ENCODE measurements at places on chromosomes 2 and 18.
A peak's percentile ranks its signal among the peaks of the same experiment; 100 is the strongest.

GRCh38 chr2:236861944-236862343 is 223.7 kb upstream of the COPS8 start:
- no peak for DNase-seq
- H3K4me1 ChIP-seq, result peaks cover 3% of the 10 kb centered on the region
- H3K36me3 ChIP-seq, result no peaks in the 10 kb centered on the region
- no peak overlapping the region for H3K4me3 ChIP-seq
- no peaks in the 10 kb centered on the region for H3K27me3 ChIP-seq
- no peak overlapping the region for H3K27ac ChIP-seq

- no peaks in the 10 kb centered on the region for H3K36me3 ChIP-seq
- no peak overlapping the region for H3K4me3 ChIP-seq
- no peaks in the 10 kb centered on the region for H3K27me3 ChIP-seq
- peaks cover 22% of the 10 kb centered on the region for H3K4me1 ChIP-seq
Measured at GRCh38 chr2:20616341-20616871, 34.5 kb downstream of the HS1BP3 start.

GRCh38 chr2:231124838-231125568 is at the start of gene HTR2B:
TSS of gene HTR2B (minus strand) at chr2:231125042. CDS start at chr2:231123764, 1,278 bp downstream.
- no peaks in the 10 kb centered on the region for H3K36me3 ChIP-seq
- peaks cover 16% of the 10 kb centered on the region for H3K4me1 ChIP-seq
- H3K27ac ChIP-seq, result no peak within 1 kb of the TSS
- no peaks in the 10 kb centered on the region for H3K27me3 ChIP-seq
- DNase-seq, result no peak
- no peak within 1 kb of the TSS for H3K4me3 ChIP-seq

- DNase-seq, result no peak
- H3K27ac ChIP-seq, result no peak overlapping the region
- no peaks in the 10 kb centered on the region for H3K4me1 ChIP-seq
- no peak overlapping the region for H3K4me3 ChIP-seq
Measured at GRCh38 chr2:124131276-124131675, 106.2 kb downstream of the CNTNAP5 start.

DNA sequence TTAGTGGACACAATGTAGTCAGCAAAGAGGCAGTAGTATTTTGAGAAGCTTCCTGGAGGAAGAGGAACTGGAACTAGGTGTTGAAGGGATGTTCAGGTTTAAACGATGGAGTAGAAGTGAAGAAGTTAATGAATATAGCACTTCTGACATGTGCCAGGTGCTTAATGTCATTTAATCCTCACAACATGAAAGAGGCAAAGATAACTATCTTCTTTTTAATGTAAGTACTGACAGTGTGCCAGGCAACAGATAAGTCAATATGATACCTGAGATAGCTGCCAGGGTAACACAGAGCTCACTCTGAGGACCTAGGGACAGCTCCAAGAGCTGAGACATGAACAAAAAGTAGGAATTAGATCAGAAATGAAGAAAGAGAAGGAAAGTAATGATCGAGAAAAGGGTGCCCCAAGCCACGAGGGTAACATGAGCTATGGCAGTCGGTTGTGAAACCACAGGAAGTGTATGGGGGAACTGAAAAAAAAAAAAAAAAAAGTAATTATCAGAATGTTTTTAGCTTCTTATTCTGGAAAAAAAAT is 140.7 kb downstream of the RNF144A start:
- no peak overlapping the region for H3K27ac ChIP-seq
- H3K36me3 ChIP-seq, result no peaks in the 10 kb centered on the region
- DNase-seq, result no peak
- peaks cover 14% of the 10 kb centered on the region for H3K27me3 ChIP-seq
- H3K4me1 ChIP-seq, result no peaks in the 10 kb centered on the region

DNA sequence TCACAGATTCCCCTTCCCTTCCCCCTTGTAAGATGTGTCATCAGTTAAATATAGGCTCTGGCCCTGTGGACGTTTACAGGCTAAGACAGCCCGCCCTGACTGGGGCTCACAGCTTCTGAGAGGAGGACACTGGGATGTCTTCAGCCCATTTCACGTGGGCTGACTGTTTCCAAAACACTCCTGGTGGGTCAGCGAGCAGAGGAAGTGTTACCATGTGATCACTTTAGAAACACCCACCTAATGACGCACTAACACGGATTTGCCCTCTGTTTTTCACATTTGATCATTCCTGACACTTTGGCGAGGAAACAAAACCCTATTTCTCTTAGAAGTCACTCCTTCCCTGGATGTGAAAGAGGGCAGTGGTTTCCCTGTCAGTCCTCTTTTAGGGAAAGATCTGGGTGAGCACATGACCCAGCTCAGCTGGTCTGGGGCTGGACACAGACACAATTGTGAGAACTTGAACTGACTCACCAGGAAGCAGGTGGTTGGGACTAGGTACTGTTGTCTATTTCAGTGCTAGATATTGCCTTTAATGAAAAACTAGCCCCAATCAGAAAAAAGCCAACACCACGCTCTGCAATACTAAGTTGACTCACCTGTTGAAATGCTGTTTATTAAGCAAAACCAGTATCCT is 38.8 kb downstream of the BMP10 start:
- H3K4me3 ChIP-seq, result no peak overlapping the region
- H3K27ac ChIP-seq, result peak overlapping the region; percentile 21
- no peak for DNase-seq
- peaks cover 33% of the 10 kb centered on the region for H3K4me1 ChIP-seq
- no peaks in the 10 kb centered on the region for H3K36me3 ChIP-seq
- H3K27me3 ChIP-seq, result no peaks in the 10 kb centered on the region

DNA sequence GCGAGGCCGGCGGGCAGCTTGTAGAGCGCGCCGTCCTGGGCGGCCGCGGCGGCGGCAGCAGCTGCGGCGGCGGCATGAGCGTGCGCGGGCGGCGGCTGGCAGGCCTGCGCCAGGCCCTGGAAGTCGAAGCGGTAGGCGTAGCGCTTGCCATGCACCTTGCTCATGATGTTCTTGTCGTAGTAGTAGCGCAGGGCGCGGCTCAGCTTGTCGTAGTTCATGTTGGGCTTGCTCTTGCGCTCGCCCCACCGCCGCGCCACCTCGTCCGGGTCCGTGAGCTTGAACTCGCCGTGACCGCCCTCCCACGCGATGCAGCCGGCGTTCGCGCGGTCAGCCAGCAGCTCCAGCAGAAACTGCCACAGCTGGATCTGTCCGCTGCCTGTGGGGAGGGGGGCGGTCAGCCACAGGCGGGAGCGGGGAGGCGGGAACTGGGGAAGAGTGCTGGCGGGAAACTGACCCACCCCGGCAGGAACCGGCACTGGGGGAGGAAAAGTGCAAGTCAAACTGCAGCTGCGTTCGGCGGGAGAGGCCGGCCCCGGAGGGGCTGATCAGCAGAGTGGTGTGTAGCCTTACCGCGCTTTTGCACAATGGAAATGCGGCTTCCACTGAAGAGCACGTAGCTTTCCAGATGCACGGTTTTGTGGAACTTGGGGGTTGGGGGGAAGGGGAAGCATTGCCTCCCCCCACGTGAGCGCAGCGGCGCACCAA is 3.0 kb downstream of the FEV start:
- no peaks in the 10 kb centered on the region for H3K4me1 ChIP-seq
- no peak overlapping the region for H3K27ac ChIP-seq
- DNase-seq, result peak; percentile 50
- H3K27me3 ChIP-seq, result peaks cover 86% of the 10 kb centered on the region
- H3K36me3 ChIP-seq, result no peaks in the 10 kb centered on the region

DNA sequence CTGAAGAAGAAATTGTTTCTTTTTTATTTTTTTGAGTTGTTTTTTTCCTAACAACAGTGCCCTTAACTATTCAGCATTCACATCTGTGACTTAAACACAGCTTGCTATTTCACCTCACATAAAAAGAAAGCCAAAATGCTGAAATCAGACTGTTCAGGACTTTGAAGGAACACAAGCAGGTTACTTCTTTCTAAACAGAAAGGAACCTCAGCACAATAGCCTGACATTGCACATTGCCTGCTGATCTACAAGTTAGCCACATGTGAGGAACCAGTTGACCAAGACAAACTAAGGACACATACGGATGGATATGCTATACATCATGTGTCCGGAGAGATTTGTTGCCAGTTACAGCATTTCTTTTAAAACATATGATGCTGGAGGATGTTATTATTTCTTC is 331.1 kb downstream of the FSIP2 start:
- no peak overlapping the region for H3K4me3 ChIP-seq
- no peaks in the 10 kb centered on the region for H3K4me1 ChIP-seq
- H3K27me3 ChIP-seq, result no peaks in the 10 kb centered on the region
- no peak for DNase-seq
- H3K36me3 ChIP-seq, result no peaks in the 10 kb centered on the region

- H3K27ac ChIP-seq, result peak overlapping the region; percentile 70
- no peak for DNase-seq
- peaks cover 19% of the 10 kb centered on the region for H3K4me1 ChIP-seq
Measured at GRCh38 chr2:28185153-28185552, 207.5 kb upstream of the FOSL2 start.

DNA sequence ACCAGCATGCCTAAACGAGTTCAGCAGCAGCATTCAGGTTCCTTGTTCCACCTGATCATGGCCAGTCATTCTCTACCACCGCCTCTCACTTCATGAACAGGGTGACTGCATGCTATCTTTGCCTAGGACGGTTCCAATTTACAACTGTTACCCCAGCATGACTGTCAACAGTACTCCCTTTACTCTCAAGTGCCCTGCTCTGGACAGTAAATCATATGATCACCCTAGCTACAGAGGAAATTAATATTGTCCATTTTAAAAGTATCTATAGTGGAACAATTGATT is 25.7 kb downstream of the MGAT4A start:
- H3K27me3 ChIP-seq, result no peaks in the 10 kb centered on the region
- no peak for DNase-seq
- no peak overlapping the region for H3K4me3 ChIP-seq
- no peaks in the 10 kb centered on the region for H3K36me3 ChIP-seq

GRCh38 chr2:240631548-240632305 is 6.4 kb downstream of the GPR35 start:
- H3K4me1 ChIP-seq, result no peaks in the 10 kb centered on the region
- H3K4me3 ChIP-seq, result no peak overlapping the region
- H3K27me3 ChIP-seq, result no peaks in the 10 kb centered on the region
- H3K36me3 ChIP-seq, result no peaks in the 10 kb centered on the region
- H3K27ac ChIP-seq, result no peak overlapping the region

- H3K27me3 ChIP-seq, result no peaks in the 10 kb centered on the region
- H3K4me1 ChIP-seq, result no peaks in the 10 kb centered on the region
- H3K27ac ChIP-seq, result no peak overlapping the region
- no peak for DNase-seq
- H3K4me3 ChIP-seq, result no peak overlapping the region
- no peaks in the 10 kb centered on the region for H3K36me3 ChIP-seq
Measured at GRCh38 chr18:47492691-47493090, 241.2 kb upstream of the SKOR2 start.

GRCh38 chr18:55592572-55592971 is 4.6 kb upstream of the TCF4 start:
- DNase-seq, result no peak
- no peaks in the 10 kb centered on the region for H3K36me3 ChIP-seq
- H3K27me3 ChIP-seq, result no peaks in the 10 kb centered on the region
- H3K4me3 ChIP-seq, result no peak overlapping the region

GRCh38 chr2:24008672-24009366 is 1.1 kb upstream of the MFSD2B start:
- no peak overlapping the region for H3K4me3 ChIP-seq
- no peaks in the 10 kb centered on the region for H3K36me3 ChIP-seq
- no peaks in the 10 kb centered on the region for H3K27me3 ChIP-seq
- no peak for DNase-seq
- H3K4me1 ChIP-seq, result no peaks in the 10 kb centered on the region

DNA sequence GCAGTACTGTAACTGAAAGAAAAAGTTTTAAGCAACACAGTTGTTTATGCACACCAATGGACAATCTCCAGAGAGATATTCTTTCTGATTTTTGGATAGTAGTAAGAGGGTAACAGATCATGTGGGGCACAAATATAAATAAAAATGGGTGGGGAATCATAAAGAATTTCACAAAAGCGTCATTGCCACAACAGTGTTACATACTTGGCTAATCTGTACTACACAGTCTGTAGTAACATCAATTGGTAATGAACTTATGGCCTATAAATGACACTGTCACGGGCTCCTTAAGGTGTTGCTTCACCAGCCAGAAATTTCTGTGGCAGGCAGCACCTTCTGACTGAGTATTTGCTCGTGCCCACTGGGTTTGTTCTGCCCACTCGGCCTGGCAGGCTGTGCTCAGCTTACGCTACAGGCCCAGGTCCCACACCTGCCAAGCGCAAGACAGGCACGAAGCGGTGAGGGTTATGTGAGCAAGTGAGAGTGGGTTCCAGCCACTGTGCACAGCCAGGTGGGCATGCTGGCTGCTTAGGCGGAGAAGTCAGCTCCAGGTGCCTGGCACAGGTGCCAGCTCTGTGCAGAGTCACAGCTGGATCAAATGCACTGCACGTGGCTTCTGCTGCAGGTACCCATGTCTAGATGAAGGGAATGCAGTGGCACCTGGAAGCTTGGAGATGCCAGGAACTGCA is 532.5 kb upstream of the SLC39A10 start:
- no peak for DNase-seq
- no peaks in the 10 kb centered on the region for H3K27me3 ChIP-seq
- no peak overlapping the region for H3K4me3 ChIP-seq

DNA sequence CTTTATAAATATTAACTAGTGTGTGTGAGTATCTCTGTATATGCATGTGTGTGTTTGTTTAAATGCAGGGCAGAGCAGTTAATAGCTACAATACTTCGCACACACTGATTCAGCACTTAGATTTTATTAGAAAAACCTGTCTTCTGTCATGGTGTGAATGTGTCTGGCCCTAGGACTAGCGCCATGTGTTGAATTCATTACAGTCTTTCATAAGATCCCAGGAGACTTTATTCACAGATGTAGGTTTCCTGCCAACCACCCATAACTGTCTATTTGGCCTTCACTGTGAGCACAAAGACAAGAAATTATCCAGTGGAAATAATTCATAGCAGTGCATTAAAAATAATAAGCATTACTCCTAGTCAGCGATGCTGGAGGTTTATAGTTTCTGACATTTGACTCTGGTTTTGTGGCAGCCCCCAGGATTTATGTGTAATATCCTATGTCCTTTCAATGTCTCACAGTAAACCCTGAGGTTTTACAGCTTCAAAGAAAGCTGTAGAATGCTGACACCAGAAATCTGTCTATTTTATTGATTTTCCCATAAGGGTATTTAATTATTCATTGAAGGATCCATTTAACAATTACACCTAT is 93.9 kb downstream of the ZNF804A start:
- no peaks in the 10 kb centered on the region for H3K27me3 ChIP-seq
- no peaks in the 10 kb centered on the region for H3K4me1 ChIP-seq
- H3K4me3 ChIP-seq, result no peak overlapping the region
- H3K36me3 ChIP-seq, result no peaks in the 10 kb centered on the region
- no peak overlapping the region for H3K27ac ChIP-seq

DNA sequence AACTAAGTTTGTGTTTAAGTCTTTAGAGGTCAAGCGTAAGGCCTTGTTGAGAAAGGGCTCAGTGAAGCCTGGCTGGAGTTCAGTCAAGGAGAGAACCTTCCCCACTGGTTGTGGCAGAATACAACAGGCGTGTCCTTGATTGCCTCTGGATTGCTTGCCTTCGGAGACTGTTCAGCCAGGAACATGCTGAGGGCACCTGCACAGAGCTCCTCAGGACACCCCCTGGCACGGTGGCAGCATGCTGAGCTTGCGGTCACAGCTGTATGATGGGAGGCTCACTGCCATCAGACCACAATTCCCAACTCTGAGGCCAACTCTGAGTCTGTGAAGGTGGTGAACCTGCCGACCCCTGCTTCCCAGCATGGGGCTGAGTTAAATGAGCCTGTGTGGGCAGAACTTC is 130.0 kb downstream of the LPIN1 start:
- no peaks in the 10 kb centered on the region for H3K27me3 ChIP-seq
- no peaks in the 10 kb centered on the region for H3K4me1 ChIP-seq
- no peaks in the 10 kb centered on the region for H3K36me3 ChIP-seq
- H3K4me3 ChIP-seq, result no peak overlapping the region
- no peak for DNase-seq
